ENCODE measurements at places on chromosomes 6 and 20. TPM values are rescaled to one million over a fixed set of nuclear protein-coding genes. Genes with fewer than 3 reads are reported as not detected.
A peak's percentile ranks its signal among the peaks of the same experiment; 100 is the strongest.

DNA sequence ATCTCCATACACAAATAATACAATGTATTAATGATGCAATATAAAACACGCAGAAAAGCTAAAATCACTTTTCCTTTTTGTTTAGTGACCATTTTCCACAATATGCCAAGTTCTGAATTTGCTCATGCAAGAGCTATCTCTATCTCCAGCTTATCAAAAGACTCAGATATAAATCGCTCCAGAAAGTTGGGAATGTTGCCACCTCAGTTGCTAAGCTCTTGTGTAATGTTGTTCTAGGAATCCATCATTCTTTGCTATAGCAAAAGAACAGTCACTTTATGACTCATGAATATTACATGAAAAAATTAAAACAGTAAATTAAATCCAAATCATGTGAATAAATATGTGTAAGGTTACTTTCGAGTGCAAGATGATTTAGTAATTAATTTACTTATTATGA, 8.7 kb downstream of the PLAGL1 start:
- H3K36me3 ChIP-seq = no peaks in the 10 kb centered on the region
- no peak overlapping the region for H3K27ac ChIP-seq
- no peaks in the 10 kb centered on the region for H3K27me3 ChIP-seq
- H3K4me1 ChIP-seq = no peaks in the 10 kb centered on the region

GRCh38 chr6:95804847-95805541, 210.8 kb upstream of the FUT9 start:
- no peaks in the 10 kb centered on the region for H3K27me3 ChIP-seq
- DNase-seq = no peak
- H3K27ac ChIP-seq = no peak overlapping the region
- no peaks in the 10 kb centered on the region for H3K36me3 ChIP-seq
- H3K4me3 ChIP-seq = no peak overlapping the region

DNA sequence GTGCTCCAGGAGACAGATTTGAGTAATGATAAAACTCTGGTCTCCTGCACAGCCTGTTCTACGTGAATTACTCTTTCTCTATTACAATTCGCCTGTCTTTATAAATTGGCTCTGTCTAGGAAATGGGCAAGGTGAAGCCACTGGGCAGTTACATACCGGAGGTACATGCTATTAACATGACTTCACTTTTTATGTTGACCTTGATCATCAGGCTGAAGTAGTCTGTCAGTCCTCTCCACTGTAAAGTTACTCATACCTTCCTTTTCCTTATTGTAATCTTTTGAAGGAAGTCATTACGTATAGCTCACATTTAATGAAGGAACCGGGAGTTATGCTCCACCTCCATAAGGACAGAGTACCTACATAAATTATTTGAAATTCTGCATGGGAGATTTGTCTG, 19.9 kb upstream of the KHDC1 start:
- no peaks in the 10 kb centered on the region for H3K4me1 ChIP-seq
- H3K27ac ChIP-seq = no peak overlapping the region
- H3K27me3 ChIP-seq = no peaks in the 10 kb centered on the region
- DNase-seq = no peak
- no peaks in the 10 kb centered on the region for H3K36me3 ChIP-seq

DNA sequence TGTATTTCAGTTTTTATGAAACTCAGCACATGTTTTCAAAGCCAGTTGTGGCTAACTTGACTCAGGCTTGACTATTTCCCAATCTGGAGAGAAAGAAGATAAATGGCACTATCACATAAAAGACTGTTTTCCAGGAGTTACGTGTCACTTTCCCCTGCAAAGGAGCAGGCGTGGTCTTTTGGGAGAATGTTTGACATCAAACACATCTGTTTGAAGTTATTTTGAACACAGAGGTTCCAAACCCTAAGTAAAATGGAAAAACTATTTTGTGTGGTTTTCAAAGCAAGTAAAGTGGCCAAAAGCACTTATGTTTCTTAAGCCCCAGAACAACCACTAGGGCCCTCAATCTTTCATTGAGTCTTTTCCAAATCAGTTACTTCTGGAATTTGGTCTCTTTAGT, 89.7 kb downstream of the FOXF2 start:
- H3K27me3 ChIP-seq = no peaks in the 10 kb centered on the region
- no peak overlapping the region for H3K27ac ChIP-seq
- H3K4me3 ChIP-seq = no peak overlapping the region
- H3K36me3 ChIP-seq = no peaks in the 10 kb centered on the region
- no peak for DNase-seq

DNA sequence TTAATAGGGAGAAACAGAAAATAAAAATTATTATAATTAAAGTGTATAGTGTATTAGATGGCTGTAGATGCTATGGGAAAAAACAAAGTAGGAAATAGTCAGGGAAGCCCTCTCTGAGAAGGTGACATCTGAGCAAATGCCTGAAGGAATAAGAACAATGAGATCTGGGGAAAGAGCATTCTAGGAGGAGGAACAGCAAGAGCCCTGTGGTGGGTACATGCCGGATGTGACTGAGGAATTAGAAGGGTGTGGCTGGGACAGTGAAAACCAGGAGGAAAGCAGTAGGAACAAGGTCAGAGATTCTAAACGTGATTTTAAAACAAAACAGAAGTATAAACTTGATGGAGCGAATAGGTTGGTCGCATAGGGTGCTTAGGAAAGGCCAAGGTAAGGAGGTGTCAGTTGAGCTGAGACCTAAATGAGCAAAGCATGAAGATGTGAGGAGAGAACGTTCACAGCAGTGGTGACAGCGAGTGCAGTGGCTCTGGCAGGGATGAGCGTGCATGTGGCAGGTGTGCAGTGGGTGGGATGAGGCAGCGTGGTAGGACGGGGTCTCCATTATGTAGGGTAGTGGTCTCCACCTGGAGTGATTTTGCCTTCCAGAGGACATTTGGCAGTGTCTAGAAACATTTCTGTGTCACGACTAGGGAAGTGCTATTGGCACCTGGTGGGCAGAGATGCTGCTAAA, 97.1 kb upstream of the MRPS10 start:
- H3K4me3 ChIP-seq = no peak overlapping the region
- no peaks in the 10 kb centered on the region for H3K27me3 ChIP-seq
- no peak overlapping the region for H3K27ac ChIP-seq
- peaks cover 18% of the 10 kb centered on the region for H3K4me1 ChIP-seq
- DNase-seq = no peak

GRCh38 chr6:53956068-53956711, 155.1 kb upstream of the MLIP start:
- H3K36me3 ChIP-seq = no peaks in the 10 kb centered on the region
- no peaks in the 10 kb centered on the region for H3K4me1 ChIP-seq
- DNase-seq = no peak
- H3K27ac ChIP-seq = no peak overlapping the region
- no peaks in the 10 kb centered on the region for H3K27me3 ChIP-seq

- H3K27ac ChIP-seq = no peak overlapping the region
- H3K27me3 ChIP-seq = no peaks in the 10 kb centered on the region
- no peak overlapping the region for H3K4me3 ChIP-seq
- H3K4me1 ChIP-seq = no peaks in the 10 kb centered on the region
These were observed 7.3 kb upstream of the BPIFA2 start for GRCh38 chr20:33160681-33161080.

- no peaks in the 10 kb centered on the region for H3K4me1 ChIP-seq
- H3K27me3 ChIP-seq = no peaks in the 10 kb centered on the region
- no peak overlapping the region for H3K4me3 ChIP-seq
- H3K36me3 ChIP-seq = no peaks in the 10 kb centered on the region
- no peak overlapping the region for H3K27ac ChIP-seq
These were observed 24.6 kb upstream of the FOXF2 start for GRCh38 chr6:1364791-1365190.

- no peaks in the 10 kb centered on the region for H3K27me3 ChIP-seq
- no peak overlapping the region for H3K4me3 ChIP-seq
- H3K36me3 ChIP-seq = no peaks in the 10 kb centered on the region
- no peak for DNase-seq
- no peak overlapping the region for H3K27ac ChIP-seq
These were observed 54.9 kb downstream of the TENT5A start for GRCh38 chr6:81697559-81697958.

GRCh38 chr6:142478117-142478516, 176.3 kb downstream of the ADGRG6 start:
- H3K36me3 ChIP-seq = no peaks in the 10 kb centered on the region
- H3K27ac ChIP-seq = no peak overlapping the region
- no peak for DNase-seq
- H3K27me3 ChIP-seq = no peaks in the 10 kb centered on the region

GRCh38 chr6:72560721-72561593, 60.9 kb upstream of the KCNQ5 start:
- no peak overlapping the region for H3K4me3 ChIP-seq
- H3K4me1 ChIP-seq = no peaks in the 10 kb centered on the region
- no peak for DNase-seq
- no peaks in the 10 kb centered on the region for H3K36me3 ChIP-seq
- H3K27me3 ChIP-seq = no peaks in the 10 kb centered on the region

DNA sequence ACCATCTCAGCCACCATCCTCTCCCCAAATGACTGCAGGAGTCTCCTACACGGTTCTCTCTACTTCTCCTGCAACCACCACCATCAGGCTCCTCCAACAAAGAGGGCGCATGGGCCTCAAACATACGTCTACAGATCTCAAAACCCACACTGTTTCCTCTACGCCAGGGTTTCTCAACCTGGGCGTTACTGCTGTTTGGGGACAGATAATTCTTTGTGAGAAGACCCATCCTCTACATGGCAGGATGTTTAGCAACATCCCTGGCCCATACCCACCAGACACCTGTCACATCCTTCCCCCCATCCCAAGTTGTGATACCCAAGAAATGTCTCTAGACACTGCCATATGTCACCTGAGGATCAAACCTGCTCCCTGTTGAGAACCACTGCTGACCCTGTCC, 45.0 kb downstream of the ELMO2 start:
- H3K36me3 ChIP-seq = no peaks in the 10 kb centered on the region
- H3K27ac ChIP-seq = peak overlapping the region; percentile 99
- no peaks in the 10 kb centered on the region for H3K27me3 ChIP-seq
- H3K4me3 ChIP-seq = peak overlapping the region; percentile 34
- peaks cover 73% of the 10 kb centered on the region for H3K4me1 ChIP-seq

- no peak overlapping the region for H3K4me3 ChIP-seq
- no peak overlapping the region for H3K27ac ChIP-seq
- no peaks in the 10 kb centered on the region for H3K4me1 ChIP-seq
- no peak for DNase-seq
These were observed 24.4 kb upstream of the FKBP1A start for GRCh38 chr20:1417273-1417672.

- H3K27ac ChIP-seq = no peak overlapping the region
- H3K4me3 ChIP-seq = no peak overlapping the region
- H3K36me3 ChIP-seq = no peaks in the 10 kb centered on the region
- no peaks in the 10 kb centered on the region for H3K27me3 ChIP-seq
- H3K4me1 ChIP-seq = no peaks in the 10 kb centered on the region
- DNase-seq = no peak
These were observed 212.5 kb upstream of the ECI2 start for GRCh38 chr6:4347877-4348276.

DNA sequence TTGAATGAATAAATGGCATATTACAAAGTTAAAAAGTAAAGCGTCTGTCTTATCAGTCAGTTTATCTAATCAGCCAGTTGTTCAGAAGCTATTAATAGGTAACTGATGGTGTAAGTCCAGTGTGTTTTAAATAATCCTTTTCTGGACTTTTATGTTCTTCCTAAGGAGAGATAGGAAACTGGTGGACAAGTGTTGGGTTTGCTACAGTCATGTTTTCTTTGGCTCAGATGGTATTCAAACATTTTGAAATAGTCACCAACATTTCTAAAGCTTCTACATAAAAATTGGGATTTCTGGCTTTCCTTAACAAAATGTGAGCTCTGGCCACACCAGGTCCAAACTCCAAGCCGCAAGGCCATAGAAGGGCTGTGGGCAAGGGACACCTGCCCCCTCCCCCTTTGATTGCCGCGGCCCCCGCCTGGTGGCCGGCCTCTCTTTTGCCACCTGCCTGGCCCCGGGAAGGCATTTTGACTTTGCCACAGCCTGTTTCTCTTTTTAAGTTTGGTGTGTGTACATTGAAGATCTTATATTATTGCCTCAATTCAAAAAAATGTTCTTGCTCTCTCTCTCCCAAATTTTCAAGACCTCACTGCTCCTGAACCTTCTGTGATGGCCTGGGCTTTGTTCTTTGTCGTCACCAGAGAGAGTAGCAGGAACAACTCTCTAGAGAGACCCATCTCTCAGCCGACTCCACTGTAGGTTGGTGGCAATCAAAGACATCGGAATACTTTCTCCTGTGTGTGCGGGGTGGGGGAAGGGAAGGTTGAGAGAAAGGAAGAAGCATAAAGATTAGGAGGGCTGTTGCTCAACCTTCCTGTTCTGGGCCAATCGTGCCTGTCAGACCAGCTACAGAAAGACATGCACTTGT, 84.0 kb upstream of the ZNF217 start:
- H3K4me3 ChIP-seq = peak overlapping the region; percentile 18
- H3K36me3 ChIP-seq = no peaks in the 10 kb centered on the region
- peak; percentile 37 for DNase-seq
- peaks cover 25% of the 10 kb centered on the region for H3K4me1 ChIP-seq

GRCh38 chr6:148967541-148967956, 220.7 kb downstream of the UST start:
- H3K27me3 ChIP-seq = no peaks in the 10 kb centered on the region
- no peak overlapping the region for H3K4me3 ChIP-seq
- H3K4me1 ChIP-seq = no peaks in the 10 kb centered on the region

DNA sequence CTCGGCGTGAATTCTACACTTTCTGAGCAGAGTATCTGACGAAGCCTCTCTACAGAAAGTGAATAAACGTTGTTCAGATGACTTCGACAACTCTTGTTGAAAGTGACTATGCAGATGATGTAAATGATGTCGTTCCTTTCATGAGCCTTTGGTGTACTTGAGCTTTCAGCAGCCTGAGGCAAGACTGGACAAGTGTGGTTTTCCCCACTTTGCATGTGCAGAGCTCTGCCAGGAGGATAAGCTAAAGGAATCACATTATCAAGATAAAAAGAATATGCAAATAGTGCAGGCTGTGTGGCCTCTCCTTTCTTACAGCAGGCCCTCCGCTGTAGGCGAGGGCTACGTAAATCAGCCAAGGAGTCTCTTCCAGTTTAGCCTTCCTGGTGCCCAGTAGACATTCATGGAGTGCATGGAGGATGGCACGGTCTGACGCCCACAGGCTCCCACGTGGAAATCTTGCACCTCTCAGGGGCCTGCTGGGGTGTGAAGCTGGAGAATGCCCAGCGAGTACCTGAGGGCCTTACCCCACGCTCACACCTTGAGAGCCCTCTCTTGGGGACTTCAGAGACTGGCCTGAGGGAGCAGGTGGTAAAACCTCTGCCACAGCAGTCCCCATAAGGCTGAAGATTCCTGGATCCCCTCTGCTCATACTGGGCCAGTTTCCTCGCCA, 54.9 kb downstream of the RPP40 start:
- H3K4me3 ChIP-seq = no peak overlapping the region
- no peaks in the 10 kb centered on the region for H3K4me1 ChIP-seq
- H3K27ac ChIP-seq = no peak overlapping the region
- peaks cover 80% of the 10 kb centered on the region for H3K36me3 ChIP-seq

- DNase-seq = no peak
- H3K4me1 ChIP-seq = no peaks in the 10 kb centered on the region
- H3K36me3 ChIP-seq = no peaks in the 10 kb centered on the region
- H3K4me3 ChIP-seq = no peak overlapping the region
These were observed 35.8 kb upstream of the TPD52L1 start for GRCh38 chr6:125117818-125118217.

The LRRC73 gene
- 0.22 TPM for total RNA-seq

The CHRNA4 gene
- not detected for total RNA-seq

The STMN3 gene
- total RNA-seq = 122 TPM

The DNAH8 gene
- 0.03 TPM for total RNA-seq

The HRH3 gene
- not detected for total RNA-seq

The DXO gene
- total RNA-seq = 18.2 TPM

The CDSN gene
- not detected for total RNA-seq

The NRN1 gene
- 10.8 TPM for total RNA-seq

The HEY2 gene
- total RNA-seq = 0.34 TPM

The VWA7 gene
- 1.7 TPM for total RNA-seq

The MKKS gene
- total RNA-seq = 4.5 TPM

The CST2 gene
- total RNA-seq = not detected

The PLCB4 gene
- total RNA-seq = not detected

All from naive thymus-derived CD4-positive, alpha-beta T cell (primary cell).